ENCODE measurements at places on chromosomes 1 and 21.

DNA sequence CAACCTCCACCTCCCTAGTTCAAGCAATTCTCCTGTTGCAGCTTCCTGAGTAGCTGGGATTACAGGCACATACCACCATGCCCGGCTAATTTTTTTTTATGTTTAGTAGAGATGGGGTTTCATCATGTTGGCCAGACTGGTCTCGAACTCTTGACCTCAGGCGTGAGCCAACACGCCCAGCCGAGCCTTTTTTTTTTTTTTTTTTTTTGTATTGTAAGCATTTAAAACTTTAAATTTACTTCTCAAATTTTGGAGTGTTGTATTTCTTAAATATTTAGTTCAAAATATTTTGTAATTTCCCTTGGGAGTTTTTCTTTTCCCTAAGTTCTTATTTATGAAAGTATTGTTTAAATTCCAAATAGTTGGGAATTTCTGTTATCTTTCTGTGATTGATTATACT lies 9.2 kb upstream of the SCAF4 start:
- DNase-seq = no peak

DNA sequence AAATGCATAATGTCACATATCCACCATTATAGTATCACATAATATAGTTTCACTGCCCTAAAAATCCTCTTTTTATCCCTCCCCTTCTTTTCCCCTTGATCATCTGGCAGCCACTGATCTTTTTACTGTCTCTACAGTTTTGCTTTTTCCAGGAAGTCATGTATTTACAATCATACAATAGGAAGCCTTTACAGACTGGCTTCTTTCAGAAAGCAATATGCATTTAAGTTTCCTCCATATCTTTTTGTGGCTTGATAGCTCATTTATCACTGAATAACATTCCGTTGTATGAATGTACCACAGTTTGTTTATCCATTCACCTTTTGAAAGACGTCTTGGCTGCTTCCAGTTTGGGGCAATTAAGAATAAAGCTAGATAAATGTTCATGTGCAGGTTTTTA lies 14.3 kb upstream of the WDTC1 start:
- no peak for DNase-seq

GRCh38 chr1:59057211-59057694 lies 239.6 kb upstream of the FGGY start:
- no peak for DNase-seq

DNA sequence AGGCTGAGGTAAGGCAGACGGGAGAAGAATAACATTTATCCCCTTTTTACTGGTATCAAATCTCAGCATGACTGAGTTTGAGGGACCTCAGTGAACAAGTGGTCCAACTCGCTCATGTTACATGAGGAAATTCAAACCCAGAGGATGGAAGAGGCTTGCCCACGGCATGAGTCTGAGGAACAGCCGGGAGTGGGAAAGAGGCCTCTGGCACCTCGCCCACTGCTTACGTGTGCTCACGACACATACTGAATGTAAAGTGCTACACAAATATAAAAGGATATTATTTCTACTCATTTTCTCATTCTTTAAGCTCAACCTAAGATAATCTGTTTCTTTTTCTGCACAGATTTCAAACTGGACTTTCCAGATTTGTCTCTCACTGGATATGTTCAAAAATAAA lies 14.7 kb downstream of the BEND5 start:
- no peak for DNase-seq

- DNase-seq = no peak
These were observed 319.0 kb downstream of the HHAT start for GRCh38 chr1:210647406-210648333.

- DNase-seq = no peak
These were observed 36.5 kb downstream of the C4BPA start for GRCh38 chr1:207140536-207140935.

Data from stimulated activated CD8-positive, alpha-beta memory T cell treated with anti-CD3 and anti-CD28 coated beads, Interleukin-4, amount 100 ng/mL, for 4 hours (primary cell).